GM13976 (cell line): ENCODE measurements at places on chromosomes 3 and 15.

GRCh38 chr3:97882975-97883598 lies 61.3 kb downstream of the CRYBG3 start:
- DNase-seq: no peak

GRCh38 chr15:82774496-82774895 lies 31.4 kb downstream of the FSD2 start:
- no peak for DNase-seq

GRCh38 chr3:58414538-58415197 lies 19.0 kb downstream of the PDHB start:
- peak; percentile 51 for DNase-seq

DNA sequence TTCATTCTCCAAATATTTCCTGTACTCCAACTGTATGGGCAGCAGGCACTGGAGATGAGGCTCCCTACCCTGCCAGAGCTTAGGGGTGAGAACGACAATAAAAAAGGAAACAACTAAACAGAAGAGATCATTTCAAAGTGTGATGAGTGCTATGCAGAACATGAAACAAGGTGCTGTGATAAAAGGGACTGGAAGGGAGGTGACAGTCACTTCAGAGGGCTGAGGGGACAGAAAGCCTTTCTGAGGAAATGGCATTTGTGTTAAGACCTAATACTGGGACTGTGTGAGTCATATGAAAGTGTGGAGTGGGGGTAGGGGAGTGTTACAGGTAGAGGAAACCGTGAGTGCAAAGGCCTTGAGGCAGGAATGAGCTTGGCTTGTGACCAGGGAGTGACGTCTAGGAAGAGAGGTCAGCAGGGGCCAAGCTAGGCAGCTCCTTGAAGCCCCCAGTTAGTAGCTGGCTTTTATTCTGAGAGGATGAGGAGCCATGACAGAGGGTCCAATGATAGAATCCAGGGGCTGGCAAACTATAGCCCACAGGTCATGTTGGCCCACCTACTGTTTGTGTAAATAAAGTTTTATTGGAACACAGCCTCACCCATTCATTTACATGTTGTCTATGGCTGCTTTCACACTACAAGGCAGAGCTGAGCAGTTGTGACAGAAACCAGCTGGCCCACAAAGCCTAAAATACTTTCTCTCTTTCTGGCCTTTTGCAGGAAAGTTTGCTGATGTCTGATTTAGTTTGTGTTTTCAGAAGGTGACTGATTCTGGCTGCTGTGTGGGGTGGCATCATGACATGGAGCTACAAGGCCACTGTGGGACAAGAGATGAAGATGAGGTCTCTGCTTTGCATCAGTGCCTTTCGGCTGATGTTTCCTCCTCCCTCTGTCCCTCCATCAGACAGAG lies 56.6 kb downstream of the LSM3 start:
- DNase-seq: no peak

DNA sequence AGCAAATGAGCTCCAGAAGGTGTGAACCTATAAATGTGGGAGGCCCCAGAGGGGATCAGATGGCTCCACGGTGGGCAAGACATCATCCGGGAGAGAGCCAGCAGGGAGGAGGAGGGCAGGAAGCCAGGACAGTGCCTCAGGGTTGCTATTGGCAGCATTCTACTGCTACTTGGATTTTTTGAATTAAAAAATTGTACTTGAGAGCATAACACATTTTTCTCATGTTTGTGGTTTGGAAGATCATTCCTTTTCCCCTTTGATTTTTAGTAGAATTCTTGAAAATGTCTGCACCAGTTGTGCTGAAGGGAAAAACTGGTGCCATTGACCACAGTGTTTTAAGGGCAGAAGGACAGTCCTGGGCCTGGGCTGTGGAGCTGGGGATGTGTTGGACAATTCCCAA lies 59.2 kb downstream of the LYZL4 start:
- no peak for DNase-seq

GRCh38 chr3:175941352-175941751 lies 1082.2 kb downstream of the NAALADL2 start:
- DNase-seq: peak; percentile 12

DNA sequence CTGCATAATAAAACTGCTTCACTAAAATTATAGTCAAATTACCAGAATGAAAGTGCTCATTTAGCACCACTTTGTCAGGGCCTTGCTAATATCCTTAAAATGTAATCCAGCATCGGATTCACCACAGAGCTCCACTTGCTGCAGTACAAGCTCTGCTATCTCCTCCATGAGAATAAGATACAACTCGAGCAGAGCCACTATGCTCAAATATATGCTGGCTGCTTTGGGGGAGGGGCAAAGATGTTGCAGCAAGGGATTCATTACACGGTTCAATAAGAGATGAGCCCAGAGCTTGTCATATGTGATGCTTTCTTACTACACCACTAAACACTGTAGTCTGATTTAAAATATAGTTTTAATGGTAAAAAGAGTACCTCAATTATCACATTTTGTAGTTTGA lies 72.2 kb downstream of the DLG1 start:
- no peak for DNase-seq

DNA sequence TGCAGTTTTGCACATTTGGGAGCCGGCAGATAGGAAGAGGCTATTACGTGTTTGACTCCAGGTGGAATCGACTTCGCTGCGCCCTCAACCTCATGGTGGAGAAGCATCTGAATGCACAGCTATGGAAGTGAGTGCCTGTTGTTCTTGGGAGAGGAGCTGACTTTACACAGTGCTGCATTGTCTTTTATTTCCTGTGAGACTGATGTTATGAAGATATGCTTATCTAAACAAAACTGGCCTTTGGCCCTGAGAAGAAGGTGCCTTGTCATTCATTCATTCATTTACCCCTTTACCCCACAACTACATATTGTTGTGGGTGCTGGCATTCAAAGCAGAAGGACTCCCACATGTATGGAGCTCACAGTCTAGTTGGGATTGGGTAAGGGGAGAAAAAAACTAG lies 32.6 kb downstream of the PSMD6 start:
- DNase-seq: no peak

GRCh38 chr3:95719481-95719880 lies 1094.9 kb upstream of the EPHA6 start:
- no peak for DNase-seq

DNA sequence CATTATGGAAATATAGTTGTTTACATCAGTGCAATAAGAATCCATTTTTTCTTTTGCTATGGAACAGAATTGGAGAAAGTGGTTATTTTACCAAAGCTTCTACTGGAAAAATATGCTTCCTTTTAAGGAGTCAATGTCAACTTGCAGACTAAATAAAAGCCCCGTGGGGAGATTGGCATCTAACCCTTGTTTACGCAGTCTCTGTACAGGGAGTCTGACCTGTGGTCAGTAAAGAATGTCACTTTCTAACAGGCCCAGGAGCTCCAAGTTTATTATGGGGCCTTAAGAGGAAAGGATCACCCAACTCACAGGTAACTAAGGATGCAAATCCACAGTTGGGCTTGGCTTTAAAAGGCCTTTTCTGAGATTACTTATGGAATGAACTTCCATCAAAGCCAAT lies 1751.2 kb downstream of the SI start:
- DNase-seq: no peak

DNA sequence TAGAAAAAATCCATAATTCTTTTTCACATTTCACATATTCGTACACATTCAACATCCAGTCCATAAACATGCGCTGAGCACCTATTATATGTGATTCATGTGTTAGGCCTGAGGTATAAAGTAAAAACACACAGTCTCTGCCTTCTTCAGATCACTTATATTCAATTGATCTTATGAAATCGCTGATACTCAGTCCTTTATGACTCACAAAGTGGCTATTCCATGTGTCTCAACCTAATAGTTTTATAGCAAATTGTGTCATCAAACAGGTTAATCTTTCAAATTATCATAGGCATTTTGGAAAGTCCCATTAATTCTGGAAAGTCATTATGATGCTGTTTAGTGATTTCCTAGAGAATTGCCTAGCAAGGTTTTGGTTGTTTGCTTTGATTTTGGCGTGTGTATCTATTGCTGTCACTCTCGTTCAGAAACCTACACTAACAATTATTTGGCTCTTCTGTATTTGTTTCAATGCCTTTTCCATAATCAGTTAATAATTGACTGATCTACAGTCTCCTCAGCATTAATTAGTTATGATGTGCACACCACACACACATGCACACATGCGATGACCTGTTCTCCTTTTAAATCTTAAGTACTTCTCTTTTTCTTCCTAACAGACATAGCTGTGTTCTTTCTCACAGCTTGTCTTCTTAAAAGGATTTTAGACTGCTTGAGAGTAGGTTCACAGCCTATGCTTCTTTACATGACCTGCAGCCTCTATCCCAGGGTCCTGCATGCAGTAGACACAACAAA lies 353.1 kb downstream of the MECOM start:
- DNase-seq: no peak

DNA sequence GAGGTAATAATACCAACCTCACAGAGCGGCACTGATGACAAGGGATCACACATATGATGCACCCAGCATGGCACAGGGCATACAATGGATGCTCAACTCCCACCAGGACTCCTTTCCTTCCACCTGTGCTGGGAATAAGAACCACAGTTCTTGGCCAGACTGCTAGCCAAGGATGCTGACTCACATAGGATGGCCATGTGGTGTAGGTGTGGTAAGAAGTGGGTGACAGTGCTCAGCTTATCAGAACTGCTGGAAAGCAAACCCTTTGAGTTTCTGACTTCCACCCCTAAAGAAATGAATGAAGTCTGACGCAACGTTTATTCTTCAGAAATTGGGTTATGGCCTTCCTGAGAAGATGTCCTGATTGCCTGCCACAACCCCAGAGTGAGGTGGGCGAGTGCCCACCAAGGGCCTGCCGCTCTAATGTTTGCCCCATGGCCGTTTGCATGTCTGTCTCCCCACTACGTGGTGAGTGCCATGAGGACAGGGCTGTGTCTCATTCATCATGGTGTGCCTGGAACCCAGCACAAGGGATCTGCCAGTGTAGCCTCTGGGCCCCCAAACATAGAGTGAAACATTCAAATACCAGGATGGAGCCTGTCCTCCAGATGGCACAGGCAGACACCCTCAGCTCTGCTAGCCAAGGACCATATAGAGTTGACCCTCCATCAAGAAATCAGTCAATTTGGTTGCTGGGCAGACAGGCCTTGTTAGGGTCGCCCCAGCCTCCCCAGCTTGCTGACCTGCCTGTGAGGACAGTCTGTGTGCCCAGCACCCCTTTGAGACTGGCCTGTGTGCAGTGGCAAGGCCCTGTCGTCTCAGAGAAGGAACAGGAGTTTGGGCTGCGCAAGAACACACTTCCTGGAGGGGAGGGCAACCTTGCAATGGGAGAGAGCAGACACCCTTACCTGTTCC lies 57.6 kb upstream of the SLCO2A1 start:
- DNase-seq: no peak

DNA sequence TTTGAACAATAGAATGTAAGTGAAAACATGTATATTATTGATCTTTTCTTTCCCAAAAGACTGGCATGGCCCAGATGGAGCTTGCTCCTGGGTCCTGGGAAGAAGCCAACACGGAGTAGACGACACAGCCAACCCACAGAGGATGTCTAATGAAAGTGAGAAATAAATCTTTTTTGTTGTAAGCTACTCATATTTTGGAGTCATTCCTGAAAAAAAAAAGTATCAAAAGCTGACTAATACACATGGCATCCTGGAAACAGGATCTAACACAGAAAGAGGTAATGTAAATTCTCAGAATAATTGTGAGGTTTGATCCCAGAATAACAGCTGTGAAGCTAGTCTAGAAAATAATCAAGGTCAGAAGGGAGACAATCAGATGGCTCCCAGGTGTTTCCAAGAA lies 12.6 kb upstream of the FRMD5 start:
- DNase-seq: no peak

DNA sequence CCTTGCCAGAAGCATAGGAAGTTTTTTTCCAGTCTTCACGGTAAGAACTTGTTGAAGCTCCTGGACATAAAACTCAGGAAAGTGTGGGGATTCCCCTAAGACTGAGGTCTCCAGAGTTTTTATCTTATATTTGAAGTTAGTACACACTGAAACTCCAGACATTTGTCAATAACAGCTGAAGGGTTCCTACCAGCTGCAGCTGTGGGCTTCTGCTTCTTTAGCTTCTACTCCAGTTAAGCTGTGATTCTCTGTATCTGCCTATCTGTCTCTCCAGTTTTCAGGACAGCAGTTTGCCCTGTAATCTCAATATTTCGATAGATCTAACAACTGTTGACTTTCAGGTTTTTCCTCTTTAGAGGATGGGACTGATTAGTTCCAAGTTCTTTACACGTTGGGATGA lies 966.0 kb upstream of the SEMA6D start:
- no peak for DNase-seq

GRCh38 chr15:48802257-48802656 lies 8.6 kb downstream of the CEP152 start:
- DNase-seq: peak; percentile 33

GRCh38 chr3:169146179-169146665 lies 517.3 kb downstream of the MECOM start:
- peak; percentile 27 for DNase-seq

DNA sequence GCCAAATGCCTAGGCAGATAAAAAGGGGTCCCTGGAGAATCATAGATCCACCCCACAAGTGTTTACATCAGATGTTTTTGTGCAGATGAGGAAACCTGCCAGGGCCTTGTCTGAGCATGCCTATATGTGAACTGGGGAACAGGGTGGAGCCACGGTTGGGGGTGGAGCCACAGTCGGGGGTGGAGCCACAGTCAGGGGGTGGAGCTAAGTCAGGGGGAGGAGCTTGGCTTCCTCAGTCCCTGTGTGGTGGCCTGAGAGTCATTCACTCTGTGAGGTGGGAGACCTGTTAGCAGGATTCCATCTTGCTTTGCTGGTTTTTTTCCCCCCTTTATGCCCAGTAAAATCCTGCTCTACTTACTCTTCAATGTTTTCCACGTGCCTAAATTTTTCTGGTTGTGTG lies 57.8 kb upstream of the TGFBR2 start:
- no peak for DNase-seq

GRCh38 chr15:28986108-28986507 lies 100.3 kb downstream of the APBA2 start:
- DNase-seq: no peak

DNA sequence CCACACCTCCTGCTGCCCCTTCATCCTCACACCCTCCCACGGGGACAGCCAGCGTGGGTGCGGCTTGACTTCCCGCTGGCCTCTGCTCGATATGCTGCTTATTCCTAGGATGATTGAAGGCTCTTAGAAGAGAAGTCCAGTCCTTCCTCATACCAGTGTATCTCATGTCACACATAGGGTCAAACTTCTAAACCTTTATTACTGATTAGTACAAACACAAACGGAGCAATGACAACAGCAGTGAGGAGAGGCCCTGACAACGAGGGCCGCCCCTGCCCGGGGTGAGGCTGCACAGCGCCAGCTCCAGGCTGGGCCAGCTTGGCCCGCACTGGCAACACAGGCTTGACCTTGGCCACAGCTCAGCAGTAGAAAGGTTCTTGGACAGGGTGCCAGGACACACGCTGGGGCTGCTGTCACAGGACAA lies 3.7 kb downstream of the CIB1 start:
- DNase-seq: no peak
